ENCODE measurements at places on chromosomes 6 and 20. TPM values are rescaled to one million over a fixed set of nuclear protein-coding genes. Genes with fewer than 3 reads are reported as not detected.

IP6K3 gene
- 27.8 TPM for total RNA-seq

HLA-DQB1 gene
- 3.8 TPM for total RNA-seq

SIRPD gene
- total RNA-seq: not detected

LAMA2 gene
- total RNA-seq: 165 TPM

MCHR2 gene
- not detected for total RNA-seq

TSPO2 gene
- total RNA-seq: 0.22 TPM

PRDM13 gene
- total RNA-seq: 0.04 TPM

PDE7B gene
- total RNA-seq: 10.3 TPM

SCAF8 gene
- 38.9 TPM for total RNA-seq

PLA2G7 gene
- total RNA-seq: 1.2 TPM

SDHAF4 gene
- 23.7 TPM for total RNA-seq

WFDC2 gene
- total RNA-seq: 0.13 TPM

GRCh38 chr6:36139991-36140710 lies 9.8 kb downstream of the MAPK13 start:
- no peak for DNase-seq

DNA sequence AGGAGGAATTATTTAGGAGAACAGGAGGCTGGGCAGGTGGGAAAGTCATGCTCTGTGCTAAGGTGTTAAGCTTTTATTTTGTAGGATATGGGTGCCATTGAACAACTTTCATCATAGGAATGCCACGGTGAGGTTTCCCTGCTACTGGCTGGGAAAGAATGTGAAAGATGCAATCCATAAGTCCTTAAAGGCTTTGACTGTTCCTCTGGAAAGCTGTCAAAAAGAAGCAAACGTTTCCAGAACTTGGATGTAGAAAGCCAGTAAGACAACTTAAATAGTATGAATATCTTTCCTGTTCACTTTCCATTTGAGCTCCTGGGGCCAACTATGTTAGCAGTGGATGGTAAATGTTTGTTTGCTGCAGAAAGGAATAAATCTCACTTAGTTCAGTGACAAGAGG lies 574.4 kb downstream of the RNF144B start:
- peak; percentile 63 for DNase-seq

GRCh38 chr6:156953127-156953478 lies 175.9 kb downstream of the ARID1B start:
- no peak for DNase-seq

DNA sequence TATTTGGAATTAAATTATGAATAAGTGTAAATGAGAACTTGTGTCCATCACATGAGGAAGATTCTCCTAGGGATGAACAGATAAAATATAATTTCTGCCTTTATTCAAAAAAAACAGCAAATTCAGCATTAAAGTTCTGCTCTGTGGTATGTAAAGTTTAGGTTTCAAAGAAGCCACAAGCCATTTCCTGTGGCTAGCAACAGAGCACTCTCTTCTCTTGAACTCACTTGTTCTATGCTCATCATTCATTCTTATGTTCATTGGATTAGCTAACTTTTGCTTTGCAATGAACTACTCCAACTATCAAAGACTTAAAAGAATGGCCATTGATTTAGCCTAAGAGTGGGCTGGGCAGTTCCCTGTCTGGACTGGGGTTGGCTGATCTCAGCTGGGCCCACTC lies 20.8 kb upstream of the SNRPB2 start:
- no peak for DNase-seq

GRCh38 chr6:60643870-60644269 lies 1642.2 kb downstream of the KHDRBS2 start:
- no peak for DNase-seq

GRCh38 chr20:49583669-49584417 lies 15.9 kb upstream of the PTGIS start:
- DNase-seq: peak; percentile 96

- peak; percentile 90 for DNase-seq
These were observed 230.1 kb upstream of the MOCS1 start for GRCh38 chr6:40164345-40164755.

- no peak for DNase-seq
These were observed 86.0 kb downstream of the MYB start for GRCh38 chr6:135267085-135267484.

GRCh38 chr6:35736253-35736894 lies 458 bp upstream of the ARMC12 start:
- DNase-seq: peak; percentile 81

DNA sequence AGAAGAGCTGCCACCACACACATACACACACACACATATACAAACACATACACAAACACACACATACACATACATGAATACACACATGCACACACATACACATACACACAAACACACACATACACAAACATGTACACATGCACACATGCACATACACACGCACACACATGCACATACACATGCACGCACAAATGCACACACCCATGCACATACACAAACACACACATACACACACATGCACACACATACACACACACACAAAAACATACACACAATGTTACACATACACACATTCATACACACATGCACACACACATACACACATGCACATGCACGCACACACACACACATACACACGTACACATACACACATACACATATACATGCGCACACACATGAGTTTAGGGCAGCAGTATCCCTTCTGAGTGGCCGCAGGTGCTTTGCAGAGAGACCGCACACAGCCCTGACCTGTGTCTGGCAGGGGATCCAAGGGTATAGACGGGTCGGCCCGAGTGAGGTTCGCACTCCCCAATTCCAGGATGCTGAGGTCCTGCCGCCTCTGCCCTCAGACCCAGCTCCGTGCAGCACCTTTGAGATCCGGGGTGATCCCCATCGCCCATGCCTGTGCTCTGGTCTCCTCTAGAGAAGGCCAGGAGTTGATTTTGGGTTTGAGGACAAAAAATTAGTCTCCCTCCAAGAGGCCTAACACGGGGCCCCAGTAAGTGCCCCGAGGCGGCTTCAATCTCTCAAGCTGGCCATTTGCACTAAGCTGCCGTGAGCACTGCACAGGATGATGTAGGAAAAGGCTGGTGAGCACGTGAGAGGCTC lies 56.8 kb downstream of the TMEM242 start:
- DNase-seq: no peak

DNA sequence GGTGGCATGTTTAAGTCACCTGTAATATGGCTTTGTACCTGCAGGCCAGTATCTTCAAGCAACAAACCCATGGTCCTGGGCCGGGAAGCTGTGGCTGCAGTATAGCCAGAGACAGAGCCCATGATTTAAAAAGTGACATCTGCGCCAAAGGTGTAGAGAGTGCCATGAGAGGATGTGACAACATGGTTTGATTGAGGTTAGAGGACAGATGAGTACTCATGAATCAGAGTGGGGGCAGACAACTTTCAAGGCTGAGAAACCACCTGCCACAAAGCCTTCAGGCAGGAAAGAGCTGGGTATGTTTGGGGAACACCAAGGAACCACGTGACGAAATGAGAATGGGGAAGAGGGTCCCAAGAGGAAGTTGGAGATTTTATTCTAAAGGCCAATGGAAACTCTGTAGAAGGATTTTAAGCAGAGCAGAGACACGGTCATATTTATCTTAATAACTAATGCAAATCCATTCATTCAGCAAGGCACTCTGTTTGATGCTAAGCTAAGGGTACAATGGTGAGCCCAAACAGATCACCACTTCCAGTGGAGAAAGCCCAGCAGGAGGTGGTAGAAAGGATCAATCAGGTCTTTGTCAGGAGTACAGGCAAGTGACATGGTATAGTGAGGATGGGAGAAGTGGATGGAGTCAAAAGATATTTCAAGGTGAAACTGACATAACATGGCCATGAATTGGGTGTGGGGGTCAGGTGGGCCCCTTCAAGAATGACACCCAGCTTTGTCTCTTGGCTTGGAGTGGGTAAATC lies 3.4 kb upstream of the MICAL1 start:
- DNase-seq: peak; percentile 55

DNA sequence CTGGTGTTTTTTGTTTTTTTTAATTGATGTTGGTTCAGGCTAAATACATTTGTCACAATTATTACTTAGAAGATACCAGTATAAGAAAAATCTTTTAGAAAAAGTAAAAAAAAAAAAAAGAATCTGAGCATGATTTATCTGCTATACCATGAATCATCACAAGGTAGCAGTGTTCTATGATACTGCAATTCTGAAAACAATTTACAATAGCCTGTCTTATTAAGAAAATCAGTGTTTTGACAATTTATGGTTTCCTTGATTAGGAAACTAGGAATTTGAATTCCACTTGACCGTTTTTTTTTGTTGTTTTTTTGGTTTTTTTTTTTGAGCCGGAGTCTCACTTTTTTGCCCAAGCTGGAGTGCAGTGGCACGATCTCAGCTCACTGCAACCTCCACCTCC lies 9.3 kb upstream of the MAK start:
- no peak for DNase-seq

- peak; percentile 16 for DNase-seq
These were observed 108.5 kb downstream of the UNC5CL start for GRCh38 chr6:40930555-40930954.

GRCh38 chr6:24547243-24547642 lies 52.5 kb downstream of the ALDH5A1 start:
- DNase-seq: no peak

DNA sequence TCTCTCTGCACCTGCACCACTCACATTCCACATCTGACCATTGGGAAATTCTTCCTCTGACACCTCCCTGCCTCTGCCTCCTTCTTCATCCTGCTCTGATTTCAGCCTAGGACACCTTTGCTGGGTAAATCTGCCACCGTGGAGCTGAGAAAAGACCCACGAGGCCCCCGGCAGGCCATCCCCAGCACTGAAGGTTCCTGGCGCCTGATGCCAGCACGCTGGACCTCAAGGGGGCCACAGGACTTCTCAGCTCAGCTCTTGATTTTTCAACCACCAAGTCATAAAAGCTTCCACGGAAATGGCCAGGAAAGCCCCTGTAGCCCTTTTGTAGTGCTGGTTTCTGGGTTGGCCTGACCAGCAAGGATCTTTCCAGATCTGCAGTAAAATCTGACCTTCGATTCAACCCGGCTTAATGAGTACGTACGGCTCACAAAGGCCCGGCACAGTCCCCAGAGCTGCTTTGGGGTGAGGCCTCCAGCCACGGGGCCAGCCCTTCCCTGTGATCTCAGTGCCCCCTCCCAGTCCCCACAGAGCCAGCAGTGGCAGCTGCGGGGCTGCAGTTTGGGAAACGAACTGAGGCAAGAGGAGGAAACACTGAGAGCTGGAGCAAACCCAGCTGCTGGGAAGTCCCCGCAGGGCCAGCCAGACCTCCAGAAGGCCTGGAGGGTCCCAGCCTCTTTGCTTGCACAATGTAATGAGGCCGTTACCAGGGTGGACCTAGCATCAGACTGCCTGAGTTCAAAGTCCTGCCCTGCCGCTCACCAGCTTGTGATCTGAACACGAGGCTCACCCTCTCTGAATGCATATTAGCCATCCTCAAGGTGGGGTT lies 157.5 kb downstream of the BMP7 start:
- DNase-seq: peak; percentile 85

DNA sequence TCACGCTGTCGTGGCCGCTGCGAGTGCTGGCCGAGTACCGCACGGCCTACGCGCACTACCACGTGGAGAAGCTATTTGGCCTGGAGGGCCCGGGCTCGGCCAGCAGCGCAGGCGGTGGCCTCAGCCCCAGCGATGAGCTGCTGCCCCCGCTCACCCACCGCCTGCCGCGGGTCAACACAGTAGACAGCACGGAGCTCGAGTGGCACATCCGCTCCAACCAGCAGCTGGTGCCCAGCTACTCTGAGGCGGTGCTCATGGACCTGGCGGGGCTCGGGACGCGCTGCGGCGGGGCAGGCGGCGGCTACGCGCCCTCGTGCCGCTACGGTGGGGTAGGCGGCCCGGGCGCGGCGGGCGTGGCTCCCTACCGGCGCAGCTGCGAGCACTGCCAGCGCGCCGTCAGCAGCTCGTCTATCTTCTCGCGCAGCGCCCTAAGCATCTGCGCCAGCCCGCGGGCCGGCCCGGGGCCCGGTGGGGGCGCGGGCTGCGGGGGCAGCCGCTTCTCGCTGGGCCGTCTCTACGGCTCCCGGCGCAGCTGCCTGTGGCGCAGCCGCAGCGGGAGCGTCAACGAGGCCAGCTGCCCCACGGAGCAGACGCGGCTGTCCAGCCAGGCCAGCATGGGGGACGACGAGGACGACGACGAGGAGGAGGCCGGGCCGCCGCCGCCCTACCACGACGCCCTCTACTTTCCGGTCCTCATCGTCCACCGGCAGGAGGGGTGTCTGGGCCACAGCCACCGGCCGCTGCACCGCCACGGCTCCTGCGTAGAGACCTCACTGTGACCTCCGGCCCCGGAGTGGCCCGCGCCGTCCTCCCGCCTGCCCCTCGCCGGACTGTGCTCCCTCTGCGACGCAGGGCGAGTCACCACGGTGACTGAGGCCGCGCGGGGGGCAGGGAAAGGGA lies 5.7 kb downstream of the TMEM151B start:
- DNase-seq: peak; percentile 54

Measured in muscle of leg (tissue), 16 donors.